Substantia nigra (tissue), 51 donors: ENCODE measurements at places on chromosomes 3 and 15.
A peak's percentile ranks its signal among the peaks of the same experiment; 100 is the strongest.

- DNase-seq: no peak
Observed at GRCh38 chr3:188646592-188646991, 492.6 kb downstream of the LPP start.

DNA sequence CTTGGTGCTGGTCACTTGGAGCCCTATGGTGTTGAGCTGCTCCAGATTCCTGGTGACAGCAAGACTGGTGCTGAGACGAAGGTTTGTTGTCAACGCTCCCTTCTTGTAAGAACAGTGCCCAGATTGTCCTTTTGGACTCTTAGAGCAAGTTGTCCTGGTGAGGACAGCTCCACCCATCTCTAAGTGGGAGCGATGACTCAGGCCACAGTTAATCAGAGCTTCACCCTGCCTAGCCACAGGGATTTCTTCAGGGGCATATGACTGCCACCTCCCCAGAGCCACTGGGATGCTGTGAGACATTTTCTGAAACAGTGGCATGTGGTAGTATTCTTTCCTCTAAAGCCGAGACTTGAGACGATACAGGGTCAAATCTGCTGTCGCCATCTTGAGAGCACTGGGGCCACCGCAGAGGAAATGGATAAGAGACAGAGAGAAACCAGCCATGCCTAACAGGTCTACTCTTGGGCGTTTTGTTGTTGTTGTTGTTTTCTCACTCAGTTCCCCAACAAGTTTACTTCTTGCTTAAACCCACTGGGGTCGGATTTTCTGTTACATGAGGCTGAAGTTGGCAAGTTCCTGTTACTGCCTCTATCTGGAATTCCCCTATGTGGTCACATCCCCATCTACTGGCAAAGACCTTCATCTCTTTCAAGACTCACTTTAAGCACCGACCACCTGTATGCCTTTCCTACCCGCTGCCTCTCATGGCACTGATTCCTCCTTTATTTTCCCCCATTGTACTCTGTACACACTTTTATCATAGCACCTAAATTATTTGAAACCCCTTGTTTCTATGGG lies 16.0 kb upstream of the PCOLCE2 start:
- DNase-seq: no peak

- no peak for DNase-seq
Observed at GRCh38 chr3:117404141-117404540, 694.6 kb downstream of the TUSC7 start.

GRCh38 chr3:104825116-104825515 lies 541.6 kb upstream of the ALCAM start:
- no peak for DNase-seq

DNA sequence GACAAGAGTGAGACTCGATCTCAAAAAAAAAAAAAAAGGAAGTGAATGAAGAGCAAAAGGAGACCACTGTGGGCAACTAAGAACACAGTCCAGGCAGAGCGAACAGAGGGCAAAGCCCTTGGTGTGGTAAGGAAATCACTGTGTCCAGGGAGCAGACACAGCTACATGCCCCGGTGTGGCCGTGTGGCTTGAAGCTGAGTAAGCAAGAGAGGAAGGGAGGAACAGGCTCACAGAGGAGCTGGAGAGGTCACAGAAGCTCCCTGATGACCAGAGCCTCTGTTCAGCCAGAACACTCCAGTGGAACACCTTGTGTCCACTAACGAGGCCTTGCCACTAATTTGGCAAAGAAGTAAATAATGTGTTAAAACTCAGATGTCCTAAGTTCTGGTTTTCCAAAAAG lies 60.6 kb upstream of the GATA2 start:
- no peak for DNase-seq

GRCh38 chr3:158382479-158382878 lies 188.5 kb upstream of the MLF1 start:
- DNase-seq: no peak

GRCh38 chr3:128487813-128488635 lies 5.0 kb downstream of the GATA2 start:
- DNase-seq: peak; percentile 28

DNA sequence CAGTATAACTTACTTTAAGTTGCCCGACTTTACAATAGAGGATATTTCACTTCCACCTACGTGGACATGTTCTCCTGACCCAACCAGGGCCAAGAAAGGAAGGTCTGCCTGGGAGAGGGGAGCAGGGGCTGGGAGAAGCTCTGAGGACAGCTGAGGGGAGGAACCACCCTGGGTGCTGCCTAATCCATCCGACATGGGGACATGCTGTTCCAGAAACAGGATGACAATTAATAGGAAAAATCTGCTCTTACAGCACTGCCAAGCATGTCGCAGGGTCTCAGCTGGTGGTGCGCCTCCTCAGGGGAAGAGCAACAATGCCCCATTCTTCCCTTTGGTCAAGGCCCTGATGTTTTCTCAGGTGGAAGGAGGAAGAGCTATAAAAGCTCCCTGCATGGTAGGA lies 132.3 kb downstream of the NTRK3 start:
- no peak for DNase-seq

- DNase-seq: no peak
Observed at GRCh38 chr3:108117241-108117775, 26.5 kb upstream of the CD47 start.

DNA sequence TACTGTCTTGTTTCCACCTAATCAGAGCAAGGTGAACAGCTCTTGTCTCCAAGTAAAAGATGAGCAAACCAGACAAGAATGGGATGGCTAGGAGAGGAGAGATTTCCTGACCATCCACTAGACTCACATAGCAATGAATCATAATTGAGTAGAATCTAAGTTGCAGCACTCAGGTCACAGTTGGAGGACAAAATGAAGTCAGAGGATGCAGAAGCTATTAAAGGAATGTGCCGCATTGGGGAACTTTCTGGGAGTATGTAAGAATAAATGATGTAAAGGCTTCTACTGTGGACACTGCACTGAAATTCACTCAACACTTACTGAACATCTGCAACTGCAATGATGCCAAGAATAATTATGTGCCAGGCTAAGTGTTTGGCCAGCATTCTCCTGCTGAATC lies 217.4 kb upstream of the WNT5A start:
- DNase-seq: no peak

GRCh38 chr3:141421639-141422319 lies 53.5 kb downstream of the ZBTB38 start:
- no peak for DNase-seq

DNA sequence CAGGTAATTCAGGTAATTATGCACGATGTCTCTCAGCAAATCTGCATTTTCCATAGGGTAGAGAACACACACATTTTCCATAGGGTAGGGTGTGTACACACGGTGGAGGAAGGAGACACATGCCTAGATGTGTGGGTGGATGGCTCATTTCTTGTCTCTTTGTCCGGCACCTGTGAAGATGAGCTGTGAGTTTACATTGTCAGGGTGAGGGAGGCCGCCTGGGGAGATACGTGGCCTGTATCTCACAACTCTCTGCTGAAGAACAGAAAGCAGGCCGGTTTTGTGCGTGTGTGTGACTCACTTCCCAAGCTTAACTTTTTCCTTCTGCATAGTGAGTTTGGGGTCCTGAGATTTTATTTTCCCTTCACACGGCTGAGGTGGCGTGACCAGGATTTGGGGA lies 60.3 kb downstream of the SLC6A6 start:
- DNase-seq: no peak

GRCh38 chr3:172285844-172286243 lies 162.4 kb downstream of the GHSR start:
- no peak for DNase-seq

DNA sequence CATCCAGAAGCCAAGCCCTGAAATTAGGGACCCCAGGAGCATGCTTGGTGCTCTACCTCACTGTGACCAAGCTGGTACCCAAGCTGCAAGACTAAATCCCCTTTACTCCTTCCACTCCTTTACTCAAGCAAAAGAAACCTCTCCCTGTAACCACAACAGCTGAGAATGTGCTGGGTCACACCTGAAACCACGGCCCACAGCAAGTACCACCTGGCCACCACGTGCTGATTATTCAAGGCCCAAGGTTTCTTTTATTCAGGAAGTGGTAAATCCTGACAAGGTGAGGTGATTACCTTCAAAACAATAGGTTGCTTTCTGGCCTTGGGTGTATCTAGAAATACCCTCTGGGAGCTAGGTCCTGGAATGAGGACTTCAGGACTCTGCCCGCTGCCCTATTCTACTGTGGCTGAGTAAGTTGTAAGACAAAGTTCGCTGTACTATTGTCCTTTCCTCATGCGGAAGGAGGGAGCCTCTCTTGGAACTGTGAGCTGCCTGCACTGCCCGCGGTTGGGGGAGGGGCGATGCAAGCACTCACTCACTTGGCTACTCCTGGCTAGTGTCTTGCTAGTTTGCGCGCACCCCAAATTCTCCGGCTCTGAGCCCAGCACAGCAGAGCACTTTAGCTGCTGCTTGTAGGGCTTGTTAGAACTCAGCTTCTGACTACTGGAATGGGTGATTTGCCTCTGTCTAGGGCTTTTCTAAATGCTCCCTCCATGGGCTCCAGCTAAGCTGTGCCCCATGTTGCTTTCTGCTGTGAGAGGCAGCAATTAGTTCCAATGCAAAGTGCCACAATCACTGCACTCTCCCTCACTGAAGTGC lies 487.1 kb upstream of the CNTN3 start:
- DNase-seq: no peak

GRCh38 chr3:72907731-72908620 lies 20.1 kb downstream of the GXYLT2 start:
- no peak for DNase-seq

DNA sequence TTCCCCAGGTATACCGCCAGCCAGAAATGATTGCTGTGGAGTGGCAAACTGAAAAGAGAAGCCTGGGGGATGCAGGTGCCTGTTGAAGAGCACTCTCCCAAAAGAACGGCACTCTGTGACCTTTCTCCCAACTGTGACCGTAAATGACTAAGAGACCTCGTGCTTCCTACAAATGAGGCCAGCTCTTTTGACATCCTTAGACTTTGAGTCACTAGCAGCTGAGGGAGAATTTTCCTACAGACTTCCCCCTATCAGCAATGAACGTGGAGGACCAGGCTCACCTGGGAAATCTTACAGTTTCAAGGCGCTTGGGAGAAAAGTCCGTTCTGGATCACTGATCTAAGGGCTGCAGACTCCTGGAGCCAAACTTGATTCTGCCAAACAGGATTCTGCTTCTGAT lies 8.6 kb downstream of the AQP9 start:
- DNase-seq: no peak

DNA sequence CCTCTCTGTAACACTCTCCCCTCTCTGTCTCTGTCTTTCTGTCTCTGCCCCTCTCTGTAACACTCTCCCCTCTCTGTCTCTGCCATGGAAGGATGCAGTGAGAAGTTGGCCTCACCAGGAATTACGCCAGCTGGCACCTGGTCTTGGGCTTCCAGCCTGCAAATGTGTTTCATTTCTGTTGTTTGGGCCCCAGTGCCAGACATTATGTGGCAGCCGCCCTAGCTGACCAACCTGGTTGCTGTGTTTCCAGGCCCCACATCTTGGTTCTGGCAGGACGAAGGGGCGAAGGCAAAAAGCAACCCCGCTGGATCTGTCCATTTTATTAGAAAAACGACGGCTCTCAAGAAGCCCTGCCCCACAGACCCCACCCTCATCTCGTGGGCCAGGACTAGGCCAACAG lies 5.2 kb upstream of the ZXDC start:
- DNase-seq: no peak

- DNase-seq: no peak
Observed at GRCh38 chr3:81468391-81468790, 293.1 kb downstream of the GBE1 start.

- DNase-seq: no peak
Observed at GRCh38 chr15:80911821-80912220, 77.8 kb downstream of the MESD start.

DNA sequence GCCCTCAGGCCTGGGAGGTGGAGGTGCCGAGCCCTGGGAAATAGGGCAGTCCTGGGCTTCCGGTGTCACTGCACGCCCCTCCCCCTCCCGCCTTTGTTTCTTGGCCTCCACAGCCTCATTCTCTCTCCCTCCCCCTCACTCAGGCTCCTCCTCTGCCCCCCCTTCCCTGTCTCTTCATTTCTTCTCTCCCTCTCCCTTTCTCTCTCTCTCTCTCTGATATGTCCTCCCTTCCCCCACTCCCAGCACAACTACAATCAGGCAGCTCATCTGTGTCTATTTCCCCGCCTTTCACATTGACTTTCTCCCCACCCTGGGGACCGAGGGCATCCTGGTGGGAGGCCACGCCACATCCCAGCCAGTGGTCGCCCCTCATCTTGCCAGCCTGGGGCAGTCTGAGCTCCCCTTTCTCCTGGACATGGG lies 40.2 kb downstream of the IDH2 start:
- DNase-seq: no peak

DNA sequence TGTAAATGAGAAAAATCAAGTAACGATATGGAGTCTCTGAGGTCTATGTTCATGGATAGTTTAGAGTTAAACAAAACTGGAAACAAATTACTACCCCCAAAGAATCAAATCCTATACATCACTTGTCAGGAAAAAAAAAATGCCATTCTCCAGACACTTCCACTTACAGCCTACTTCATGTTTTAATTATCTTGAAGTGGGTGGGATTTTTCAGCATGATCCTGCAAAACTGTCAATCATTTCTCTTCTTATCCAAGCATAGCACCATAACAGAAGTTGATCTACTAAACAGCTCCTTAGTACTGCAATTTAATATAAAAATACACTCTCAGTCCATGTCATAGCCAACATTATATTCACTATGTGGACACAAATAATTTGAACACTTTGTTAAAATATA lies 833.9 kb downstream of the TUSC7 start:
- no peak for DNase-seq

DNA sequence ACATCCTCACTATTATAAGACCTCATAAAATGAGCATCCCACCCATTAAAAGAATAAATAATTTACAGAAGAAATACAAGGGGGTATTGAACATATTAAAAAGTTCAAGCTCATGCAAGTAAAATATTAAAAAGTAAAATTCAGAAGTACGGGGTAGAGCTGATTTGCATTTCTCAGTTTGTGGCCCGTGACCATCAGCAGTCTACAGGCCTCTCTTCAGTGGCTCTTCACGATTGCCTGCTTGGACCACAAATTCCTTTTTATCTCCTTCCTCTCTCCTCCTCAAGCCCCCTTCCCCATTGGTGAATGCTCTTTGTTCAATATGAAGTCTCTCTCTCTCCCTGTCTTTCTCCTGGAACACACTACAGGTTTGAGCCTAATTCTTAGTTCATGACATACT lies 19.1 kb downstream of the CYP8B1 start:
- DNase-seq: no peak

DNA sequence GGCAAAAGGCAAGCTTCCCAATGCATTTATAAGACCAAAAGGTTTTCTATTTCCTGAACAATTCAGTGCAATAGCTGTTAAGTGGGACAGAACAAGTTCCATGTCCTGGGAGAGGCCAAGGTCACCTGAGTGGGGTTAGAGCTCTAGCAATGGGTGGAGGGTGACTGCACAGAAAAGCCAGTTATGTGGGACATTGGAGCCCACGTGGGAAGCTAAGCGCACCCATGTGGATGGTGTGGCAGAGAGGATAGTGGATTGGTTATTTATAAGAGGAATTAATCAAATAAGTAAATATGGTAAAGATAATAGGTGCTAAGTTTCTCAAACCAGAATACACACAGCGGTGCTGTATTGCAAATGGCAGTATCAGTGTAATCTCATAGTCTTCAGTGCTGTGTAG lies 6.3 kb downstream of the NSMCE3 start:
- no peak for DNase-seq

GRCh38 chr3:188772886-188773285 lies 398.9 kb upstream of the TPRG1 start:
- no peak for DNase-seq
